NCI-H2171 (cell line): ENCODE measurements at places on chromosomes 3 and 15.

DNA sequence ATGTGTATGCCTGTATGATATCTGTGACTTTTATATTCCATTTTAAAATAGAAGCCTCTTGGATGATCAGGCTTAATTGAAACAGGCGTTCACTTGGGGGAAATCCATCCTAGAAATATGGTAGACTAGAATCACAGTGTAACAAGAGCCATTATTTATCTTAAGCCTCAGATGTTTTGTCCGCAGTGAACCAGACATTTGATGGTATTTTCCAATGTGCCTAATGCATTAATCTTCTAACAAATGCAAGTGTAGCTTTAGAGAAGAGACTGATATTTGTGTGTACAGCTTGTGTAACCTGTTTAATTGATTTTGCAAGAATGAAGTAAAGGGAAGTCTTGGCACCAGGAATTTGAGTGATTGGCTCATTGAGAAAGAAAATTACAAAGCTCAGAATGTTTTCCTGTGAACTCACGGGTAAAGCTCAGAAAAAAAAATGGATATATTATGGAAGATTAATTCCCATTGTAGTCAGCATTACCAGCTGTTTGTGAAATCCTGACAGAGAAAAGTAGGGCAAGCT, 155.7 kb downstream of the SV2B start:
- DNase-seq, result peak; percentile 5

DNA sequence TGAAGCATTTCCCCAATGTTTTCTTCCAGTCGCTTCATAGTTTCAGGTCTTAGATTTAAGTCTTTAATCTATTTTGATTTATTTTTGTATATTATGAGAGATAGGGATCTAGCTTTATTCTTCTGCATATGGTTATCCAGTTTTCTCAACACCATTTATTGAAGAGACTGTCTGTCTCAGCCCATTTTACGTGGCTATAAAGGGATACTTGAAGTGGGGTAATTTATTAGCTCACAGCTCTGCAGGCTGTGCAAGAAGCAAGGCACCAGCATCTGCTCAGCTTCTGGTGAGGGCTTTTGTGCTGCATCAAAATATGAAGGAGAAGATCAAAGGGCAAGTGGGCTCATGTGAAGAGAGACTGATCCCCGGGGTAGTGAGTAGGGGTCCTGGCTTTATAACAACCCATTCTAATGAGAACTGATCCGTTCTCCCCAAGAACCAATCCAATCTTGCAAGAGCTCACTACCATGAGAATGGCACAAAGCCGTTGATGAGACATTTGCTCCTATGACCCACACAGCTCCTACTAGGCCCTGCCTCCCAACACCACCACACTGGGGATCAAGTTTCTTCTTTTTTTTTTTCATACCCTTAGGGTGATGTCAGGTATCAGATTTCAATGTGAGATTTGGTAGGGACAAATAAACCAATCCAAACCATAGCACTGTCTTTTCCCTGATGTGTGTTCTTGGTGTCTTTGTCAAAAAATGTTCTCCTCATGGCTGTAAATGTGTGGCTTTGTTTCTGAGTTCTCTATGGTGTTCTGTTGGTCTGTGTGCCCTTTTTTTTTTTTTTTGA, 63.2 kb downstream of the IQGAP1 start:
- peak; percentile 67 for DNase-seq

GRCh38 chr15:32679298-32679690, 37.8 kb downstream of the SCG5 start:
- DNase-seq, result no peak

GRCh38 chr3:132661101-132661500, 972 bp downstream of the UBA5 start:
- DNase-seq, result no peak

- no peak for DNase-seq
These were observed 7.6 kb downstream of the NR1D2 start for GRCh38 chr3:23952646-23953045.

DNA sequence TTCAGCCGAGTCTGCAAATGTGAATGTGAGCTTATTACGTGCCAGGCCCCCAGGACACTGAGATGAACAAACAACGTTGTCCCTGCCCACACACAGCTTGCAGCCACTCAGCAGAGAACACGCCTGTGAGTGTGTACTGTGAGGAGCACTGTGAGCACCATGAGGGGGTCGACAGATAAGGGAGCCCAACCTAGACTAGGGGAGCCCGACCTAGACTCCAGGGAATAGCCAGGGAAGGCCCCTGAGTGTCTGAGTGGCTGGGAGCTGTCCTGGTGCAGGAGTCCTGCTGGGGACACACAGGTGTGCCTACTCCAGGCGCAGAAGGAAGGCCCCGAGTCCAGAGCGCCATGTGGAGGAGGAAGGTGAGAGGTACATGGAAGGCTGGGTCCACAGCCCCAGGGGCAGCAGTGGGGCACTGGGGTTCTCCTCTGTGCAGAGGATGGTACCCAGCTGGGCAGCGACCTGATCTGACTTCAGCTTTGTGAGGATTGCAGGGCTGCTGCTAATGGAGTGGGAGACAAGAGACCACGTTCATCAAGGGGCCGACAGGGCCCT, 36.5 kb downstream of the MGLL start:
- DNase-seq, result no peak

- DNase-seq, result peak; percentile 54
These were observed 8.6 kb upstream of the GATM start for GRCh38 chr15:45386974-45387373.

GRCh38 chr15:82532991-82533481, 7.2 kb downstream of the RPS17 start:
- DNase-seq, result no peak

GRCh38 chr15:71143373-71144310, 28.4 kb downstream of the THSD4 start:
- no peak for DNase-seq

DNA sequence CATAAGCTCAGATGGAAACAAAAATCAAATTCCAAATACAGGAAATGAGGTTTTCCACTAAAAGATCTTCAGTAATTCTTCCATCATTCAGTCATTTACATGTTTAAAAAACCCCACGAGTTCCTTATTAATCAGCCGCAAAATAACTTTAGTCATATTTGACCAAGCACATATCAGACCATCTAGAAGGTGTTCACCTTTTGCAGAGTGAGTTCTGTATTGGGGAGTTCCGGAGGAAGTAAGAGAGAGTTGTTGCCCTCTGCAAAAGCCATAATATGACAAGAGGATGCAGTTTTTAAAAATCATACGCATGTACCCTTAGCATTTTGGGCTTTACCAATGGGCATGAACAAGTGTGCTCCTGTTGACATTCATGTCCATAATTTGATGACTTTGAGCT, 61.6 kb downstream of the CCR1 start:
- no peak for DNase-seq

- no peak for DNase-seq
These were observed 58.9 kb upstream of the ULK4 start for GRCh38 chr3:42020684-42021307.

GRCh38 chr3:8589880-8590556, 54.6 kb downstream of the SSUH2 start:
- DNase-seq, result no peak

DNA sequence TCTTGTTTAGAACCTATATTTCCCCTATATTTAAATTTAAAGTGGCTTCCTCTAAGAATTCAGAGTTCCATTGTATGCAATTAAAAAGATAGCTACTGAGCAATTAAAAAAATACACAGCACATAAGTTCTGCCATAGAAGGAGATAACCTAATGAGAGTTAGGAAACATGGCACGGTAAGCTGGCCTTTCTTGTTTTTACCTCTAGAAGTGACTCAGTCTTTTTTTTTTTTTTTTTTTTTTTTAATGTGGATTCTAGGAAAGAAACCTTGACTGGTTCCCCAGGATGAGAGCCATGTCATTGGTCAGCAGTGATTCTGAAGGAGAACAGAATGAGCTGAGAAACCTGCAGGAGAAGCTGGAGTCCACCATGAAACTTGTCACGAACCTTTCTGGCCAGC, 142.7 kb upstream of the BHLHE40 start:
- DNase-seq, result no peak

DNA sequence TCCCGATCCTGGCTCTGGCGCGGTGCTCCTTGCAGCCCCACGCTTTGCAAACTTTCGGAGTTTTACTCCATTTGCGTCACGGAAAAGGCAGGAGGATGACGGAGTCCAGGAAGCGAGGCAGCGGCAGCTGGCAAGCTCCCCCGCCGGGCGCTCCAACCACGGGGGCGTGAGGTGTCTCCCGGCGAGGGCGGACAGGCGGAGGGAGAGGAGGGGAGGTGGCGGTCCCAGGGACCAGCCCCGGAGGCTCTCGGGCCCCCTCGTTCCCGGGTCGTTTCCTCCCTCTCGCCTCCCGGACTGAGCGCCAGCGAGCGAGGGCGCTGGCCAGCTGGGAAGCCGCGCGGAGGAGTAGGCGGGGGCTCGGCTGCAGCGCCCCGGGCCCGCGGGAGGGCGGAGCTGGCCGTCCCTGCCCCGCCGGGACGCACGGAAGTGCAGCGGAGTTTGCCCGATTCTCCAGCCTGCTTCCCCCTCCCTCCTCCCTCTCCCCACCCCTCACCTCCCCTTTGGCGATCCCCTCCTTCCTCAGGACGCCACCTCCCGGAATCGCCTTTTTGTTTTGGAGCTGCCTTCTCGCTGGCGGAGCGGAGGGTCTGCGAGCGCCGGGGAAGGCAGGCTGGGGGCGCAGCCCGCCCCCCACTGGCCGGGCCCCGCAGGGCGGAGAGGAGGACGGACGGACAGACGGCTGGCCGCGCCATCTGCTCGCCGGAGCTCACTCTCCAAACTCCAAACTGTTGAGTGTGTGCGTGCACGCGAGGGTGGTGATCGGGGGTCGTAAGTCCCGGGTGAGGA, at the start of gene SNX33:
Gene SNX33 (plus strand): TSS at position 543 of the 786 bp plus-strand sequence. CDS start 1,191 bp downstream, outside the sequence.
- DNase-seq, result peak; percentile 40

DNA sequence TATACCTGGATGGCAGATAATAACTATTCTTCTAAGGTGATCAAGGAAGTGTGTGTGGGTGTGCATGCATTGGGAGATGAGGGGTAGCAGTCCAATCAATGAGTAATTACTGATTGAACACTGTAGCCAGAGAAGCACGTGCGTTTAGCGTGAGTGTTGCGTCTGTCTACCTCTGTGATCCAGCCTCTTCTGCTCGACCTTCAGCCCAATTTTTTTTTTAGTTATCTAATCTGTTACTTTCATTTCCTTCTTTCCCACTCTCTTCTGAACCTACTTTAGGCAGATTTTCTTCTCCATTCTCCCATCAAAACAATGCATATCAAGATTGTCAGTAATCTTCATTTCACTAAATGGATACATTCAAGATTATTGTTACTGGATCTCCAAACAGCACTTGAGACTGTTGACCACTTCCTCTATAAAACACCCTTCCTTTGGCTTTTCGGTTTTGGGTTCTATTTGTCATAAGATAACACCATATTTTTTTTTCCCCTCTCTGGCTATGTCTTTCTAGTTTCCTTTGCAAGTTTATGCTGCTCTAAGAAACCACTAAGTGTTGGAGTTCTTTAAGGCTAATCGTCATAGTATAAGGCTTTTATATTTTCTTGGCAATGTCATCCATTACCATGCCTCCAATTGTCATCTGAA, 41.0 kb downstream of the MCTP2 start:
- no peak for DNase-seq

DNA sequence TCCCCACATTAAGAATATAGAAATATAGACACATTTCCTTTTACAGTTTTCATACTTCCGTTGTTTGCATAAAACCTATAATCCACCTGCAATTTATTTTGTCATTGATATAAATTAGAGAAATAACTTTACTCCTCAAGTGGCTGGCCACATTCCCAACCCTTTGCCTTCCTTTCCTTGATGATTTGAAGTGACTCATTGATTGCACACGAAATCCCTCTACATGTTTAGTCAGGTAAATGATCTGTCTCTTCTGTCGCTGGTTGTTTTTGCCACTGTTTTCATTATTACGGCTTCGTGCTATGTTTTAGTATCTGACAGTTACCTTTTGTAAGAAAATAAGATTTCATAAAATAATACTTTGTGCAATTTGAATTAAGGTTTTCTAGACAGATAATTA, 272.2 kb upstream of the NR2E3 start:
- no peak for DNase-seq

DNA sequence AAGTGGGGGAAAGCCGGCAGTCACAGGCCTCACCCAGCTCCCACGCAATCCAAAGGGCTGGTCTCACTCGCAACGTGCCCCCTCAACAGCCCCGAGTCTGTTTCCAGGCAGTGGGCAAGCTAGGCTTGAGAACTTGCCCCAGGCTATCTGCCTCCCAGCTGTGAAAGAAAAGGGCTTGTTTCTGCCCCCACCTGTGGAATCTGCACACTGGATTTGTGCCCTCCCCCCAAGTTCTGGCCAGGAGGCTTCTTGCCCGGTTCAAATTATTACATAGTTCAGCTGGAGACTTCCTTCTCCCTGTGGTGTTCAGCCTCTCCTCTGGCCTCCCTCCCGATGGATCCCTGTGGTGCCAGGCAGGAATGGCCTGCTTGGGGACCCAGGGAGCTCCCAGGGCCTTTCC, 283.9 kb upstream of the LYSMD4 start:
- DNase-seq, result no peak

DNA sequence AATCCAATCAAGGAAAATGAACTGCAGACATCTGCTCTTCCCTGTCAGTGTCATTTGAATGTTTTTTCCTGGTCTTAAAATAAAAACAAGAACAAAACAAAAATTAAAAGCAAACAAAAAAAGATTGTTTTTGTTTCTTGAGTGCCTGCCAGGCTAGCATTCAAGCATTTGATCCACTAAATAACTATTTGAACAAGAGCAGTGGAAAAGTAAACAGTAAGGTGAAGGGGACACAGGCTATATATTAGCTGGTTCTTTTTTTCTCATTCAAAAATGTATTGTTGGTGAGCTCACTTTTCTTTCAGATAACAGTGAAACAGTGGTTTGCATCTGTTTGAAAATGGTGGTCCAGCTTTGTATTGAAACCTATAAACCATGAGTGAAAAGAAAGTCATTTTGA, 586.9 kb upstream of the SGO1 start:
- no peak for DNase-seq

GRCh38 chr3:26522919-26523318, 99.7 kb upstream of the LRRC3B start:
- no peak for DNase-seq

GRCh38 chr3:21226086-21226485, 524.9 kb downstream of the ZNF385D start:
- no peak for DNase-seq

DNA sequence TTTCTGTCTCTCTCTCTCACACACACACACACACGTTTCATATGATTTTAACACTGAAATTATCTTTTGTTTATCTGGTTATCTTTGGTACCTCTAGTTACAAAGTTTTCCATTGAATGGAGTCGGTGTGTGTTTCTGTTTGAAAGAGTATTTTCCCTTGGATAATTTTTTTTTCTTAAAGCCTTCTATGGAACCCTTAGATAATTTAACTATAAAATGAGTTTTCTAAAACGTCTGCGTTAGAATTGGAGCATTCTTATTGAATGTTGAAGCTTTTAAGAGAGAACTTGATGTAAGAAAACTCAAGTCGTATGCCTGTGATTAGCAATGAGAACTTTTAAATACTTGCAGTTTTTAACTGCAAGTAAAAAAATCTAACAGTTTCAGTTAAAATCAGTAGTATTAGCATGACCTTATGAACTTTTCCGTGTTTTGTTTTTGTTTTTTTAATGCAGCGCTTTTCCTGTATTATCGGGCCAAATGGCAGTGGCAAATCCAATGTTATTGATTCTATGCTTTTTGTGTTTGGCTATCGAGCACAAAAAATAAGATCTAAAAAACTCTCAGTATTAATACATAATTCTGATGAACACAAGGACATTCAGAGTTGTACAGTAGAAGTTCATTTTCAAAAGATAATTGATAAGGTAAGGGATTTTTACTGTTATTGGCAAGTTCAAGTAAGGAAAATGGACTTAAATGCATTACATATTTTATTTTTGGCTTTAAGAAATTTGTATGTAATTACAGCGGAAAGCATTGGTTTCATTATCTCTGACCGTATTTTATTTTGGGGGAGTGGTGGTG, 3.0 kb downstream of the SMC4 start:
- no peak for DNase-seq

- DNase-seq, result no peak
These were observed 977.3 kb downstream of the TBL1XR1 start for GRCh38 chr3:176219970-176220369.
